Stimulated activated CD4-positive, alpha-beta T cell treated with anti-CD3 and anti-CD28 coated beads, Interleukin-1b, Interleukin-23, amount 100 ng/mL, for 1 hour (primary cell): ENCODE measurements at places on chromosomes 5 and 9.

DNA sequence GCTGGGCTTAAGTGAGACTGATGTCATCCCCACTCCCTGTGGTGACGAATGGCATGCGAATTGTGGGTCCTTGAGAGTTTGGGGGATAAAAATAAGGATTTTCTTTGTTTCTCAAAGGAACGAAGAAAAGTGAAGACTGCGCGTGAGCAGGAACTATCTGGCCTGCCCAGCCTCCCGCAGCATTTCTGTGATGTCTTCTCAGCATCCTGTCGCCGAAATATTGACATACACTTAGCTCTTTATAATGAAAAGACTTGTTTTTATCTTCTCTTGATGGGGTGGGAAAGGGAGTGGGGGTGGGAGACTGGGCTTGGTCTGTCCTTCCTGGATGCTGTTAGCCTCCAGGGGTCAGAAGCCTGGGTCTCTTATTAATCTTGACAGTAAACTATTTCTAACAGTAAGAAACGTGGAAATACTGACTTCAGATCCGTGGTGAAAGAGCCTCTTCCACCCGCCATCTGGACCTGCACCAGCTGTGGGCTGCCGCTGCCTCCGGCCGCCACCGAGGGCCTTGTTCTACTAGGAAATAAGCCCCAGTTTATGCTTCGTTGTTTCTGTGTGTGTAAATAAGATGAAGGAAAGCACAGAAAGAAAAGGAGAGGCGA, 239.6 kb downstream of the FANCC start:
- DNase-seq = no peak

DNA sequence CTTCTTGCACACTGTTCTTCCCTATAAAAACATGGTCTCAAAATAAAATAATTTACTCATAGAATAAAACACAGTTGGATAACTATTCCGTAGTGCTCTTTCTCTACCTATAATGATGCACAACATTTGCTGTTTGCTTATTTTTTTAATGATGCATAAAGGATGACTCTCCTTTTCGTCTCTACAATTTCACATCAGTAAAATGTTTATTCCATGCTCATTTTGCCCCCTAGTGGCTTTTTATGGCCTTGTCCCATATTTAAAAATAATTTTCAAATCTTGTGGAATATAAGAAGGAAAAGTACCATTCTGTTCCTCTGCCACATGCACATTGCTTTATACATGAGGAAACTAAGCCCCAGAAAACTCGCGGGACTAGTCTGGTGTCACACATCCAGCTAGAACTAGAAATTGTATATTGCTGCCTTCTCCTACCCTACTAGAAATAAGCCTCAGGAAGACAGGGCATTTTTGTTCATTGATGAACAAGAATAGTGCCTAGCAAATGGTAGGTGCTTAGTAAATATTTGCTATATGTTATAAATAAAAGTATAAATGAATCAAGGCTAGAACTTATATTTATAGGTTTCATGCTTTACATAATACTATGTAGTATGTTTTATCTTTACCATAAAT, 12.7 kb downstream of the KCTD16 start:
- DNase-seq = no peak

DNA sequence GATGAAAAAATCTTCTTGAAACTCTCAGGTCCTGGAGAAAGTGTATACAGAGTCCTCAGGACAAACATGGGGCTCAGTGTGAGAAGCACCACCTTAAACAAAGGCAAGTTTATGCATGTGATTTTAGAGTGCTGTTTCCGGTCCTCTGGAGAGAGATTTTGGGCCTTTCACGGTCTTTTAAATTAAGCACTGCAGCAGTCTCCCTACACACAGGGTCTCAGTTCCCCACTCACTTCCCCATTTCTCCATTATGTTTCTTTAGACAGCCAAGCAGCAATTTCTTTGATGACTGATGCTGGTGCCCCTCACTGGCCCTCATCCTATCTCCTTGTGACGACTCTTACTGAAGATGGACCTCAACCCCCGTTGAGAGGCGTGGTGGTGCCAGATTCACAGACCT, 220.2 kb upstream of the CLINT1 start:
- no peak for DNase-seq

GRCh38 chr5:157471709-157472108, 11.7 kb downstream of the NIPAL4 start:
- no peak for DNase-seq

DNA sequence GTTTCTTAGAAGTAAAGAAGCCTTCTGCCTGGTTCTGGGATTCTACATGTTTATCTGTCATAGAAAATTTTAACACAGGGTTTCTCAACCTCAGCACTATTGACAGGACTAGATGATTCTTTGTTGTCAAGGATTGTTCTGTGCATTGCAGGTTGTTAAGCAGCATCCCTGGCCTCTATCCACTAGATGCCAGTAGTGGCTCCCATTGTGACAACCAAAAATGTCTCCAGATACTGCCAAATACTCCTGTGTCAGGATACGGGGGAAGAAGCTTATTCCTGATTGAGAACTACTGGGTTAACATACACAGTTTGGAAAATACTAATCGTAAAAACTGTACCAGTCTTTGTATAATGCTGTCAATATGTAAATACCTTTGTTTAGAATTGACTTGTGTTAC, 167.1 kb downstream of the NIPBL start:
- DNase-seq = no peak

- no peak for DNase-seq
These were observed 86.0 kb upstream of the TBC1D2 start for GRCh38 chr9:98341157-98342097.

DNA sequence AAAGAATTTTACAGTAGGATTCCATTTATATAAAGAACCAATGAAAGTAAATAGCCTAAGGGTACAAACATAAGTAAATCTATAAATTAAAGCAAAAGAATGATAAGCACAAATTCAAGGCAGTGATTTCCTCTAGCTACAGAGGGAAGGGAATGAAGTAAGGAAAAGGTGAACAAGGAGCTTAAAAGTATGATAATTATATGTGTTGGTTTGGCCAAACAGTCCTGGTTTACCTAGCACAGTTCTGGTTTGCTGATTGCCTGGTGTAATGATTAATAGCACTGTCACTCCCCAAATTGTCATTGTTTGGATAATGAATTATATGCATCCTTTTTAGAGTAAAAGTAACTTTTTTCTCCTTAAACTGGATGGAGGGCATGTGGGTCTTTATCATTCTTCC, 15.0 kb upstream of the TMEM161B start:
- no peak for DNase-seq

- no peak for DNase-seq
These were observed 337.7 kb upstream of the KLF4 start for GRCh38 chr9:107827304-107827703.

- DNase-seq = no peak
These were observed 18.9 kb downstream of the ZNF169 start for GRCh38 chr9:94277885-94278536.

DNA sequence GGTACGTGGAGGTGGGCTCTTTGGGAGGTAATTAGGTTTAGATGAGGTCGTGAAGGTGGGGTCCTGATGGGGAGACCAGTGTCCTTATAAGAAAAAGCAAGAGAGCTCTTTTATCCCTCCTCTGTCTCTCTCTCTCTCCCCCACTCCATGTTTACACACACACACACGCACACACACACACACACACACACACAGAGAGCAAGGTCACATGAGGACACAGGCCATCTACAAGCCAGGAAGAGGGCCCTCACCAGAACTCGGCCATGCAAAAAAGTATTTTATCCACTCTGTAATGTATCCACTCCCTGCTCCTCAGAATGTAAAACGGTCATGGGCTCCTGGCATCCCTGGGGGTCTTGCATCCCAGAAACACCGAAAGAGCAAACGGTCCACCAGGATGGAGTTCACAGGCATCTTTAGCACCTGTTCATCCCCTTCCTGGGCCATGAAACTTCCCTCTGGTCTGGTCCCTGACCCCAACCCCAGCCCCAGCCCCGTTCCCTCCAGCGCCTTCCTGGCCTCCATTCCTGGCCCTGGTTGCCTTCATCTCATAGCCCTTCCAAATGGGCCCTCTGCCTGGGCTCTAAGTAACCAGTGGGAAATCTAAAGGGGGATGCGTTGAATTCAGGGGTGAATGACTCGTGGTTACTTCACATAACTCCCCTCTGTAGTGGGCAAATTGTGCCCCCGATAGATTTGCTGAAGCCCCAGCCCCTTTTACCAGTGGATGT, 88.8 kb downstream of the NSUN2 start:
- no peak for DNase-seq

- no peak for DNase-seq
These were observed 11.4 kb downstream of the ACTL7B start for GRCh38 chr9:108844391-108844790.

- DNase-seq = no peak
These were observed 26.7 kb downstream of the ERGIC1 start for GRCh38 chr5:172860520-172861443.

GRCh38 chr9:68797116-68797515, 92.1 kb downstream of the PIP5K1B start:
- no peak for DNase-seq

GRCh38 chr9:136949239-136949816, 2.7 kb upstream of the LCN12 start:
- DNase-seq = no peak

DNA sequence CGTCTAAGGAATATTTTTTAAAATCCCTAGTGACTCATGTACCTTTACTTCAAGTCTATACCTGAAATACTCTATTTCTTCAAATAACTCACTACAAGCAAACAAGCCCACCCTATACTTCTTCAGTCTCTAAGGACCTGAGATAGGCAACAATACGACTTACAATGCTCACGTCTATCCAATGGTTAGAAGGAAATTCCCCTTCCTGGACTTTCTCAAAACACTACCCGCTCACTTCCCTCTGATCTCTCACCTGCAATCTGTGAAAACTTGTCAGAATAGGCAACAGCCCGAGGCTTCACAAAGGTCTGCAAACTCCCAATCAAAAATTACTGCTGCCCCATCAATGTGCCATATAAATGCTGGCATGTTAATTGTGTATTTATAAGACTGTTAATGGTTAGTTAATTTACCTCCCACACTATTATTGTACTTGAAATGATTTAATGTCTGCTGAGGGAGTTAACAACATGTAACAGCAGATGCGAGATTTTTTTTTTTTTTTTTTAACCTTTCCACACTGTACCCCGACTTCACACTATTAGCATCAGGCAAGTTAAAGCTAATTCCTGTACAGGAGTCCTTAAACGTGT, 27.3 kb downstream of the MAPKAP1 start:
- no peak for DNase-seq

DNA sequence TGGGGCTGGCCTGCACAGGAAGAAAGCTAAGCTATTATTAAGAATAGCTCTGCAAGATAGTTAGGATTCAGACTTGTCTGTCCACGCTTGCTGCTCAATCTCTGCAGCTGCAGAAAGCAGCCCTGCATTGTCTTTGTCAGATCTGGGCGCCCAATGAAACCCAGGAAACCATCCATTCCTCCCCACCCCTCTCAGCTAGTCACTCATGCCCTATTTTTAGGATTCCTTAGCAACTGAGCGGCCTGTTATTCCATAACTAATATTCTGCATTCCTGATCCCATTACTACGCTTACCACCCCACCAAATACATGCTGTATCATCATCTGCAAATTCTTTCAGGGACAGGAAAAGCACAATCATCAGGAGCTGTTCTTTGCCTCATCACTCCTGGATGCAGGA, 52.9 kb upstream of the APC start:
- no peak for DNase-seq

- no peak for DNase-seq
These were observed 58.3 kb downstream of the IZUMO3 start for GRCh38 chr9:24487250-24487861.

DNA sequence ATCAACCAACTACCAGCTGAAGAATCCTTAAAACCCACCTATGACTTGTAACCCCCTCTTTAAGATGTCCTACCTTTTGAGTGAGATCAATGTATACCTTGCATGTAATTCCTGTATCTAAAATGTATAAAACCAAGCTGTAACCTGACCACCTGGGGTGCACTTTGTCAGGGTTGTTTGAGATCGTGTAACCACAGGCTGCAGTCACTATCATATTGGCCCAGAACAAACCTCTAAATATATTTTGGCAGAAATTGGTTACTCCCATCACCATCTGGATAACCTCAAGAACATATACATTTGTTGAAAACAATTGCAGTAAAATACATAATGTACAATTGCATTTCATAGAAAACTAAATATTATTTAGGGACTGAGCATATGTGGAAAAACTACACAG, 8.4 kb downstream of the CARNMT1 start:
- no peak for DNase-seq

DNA sequence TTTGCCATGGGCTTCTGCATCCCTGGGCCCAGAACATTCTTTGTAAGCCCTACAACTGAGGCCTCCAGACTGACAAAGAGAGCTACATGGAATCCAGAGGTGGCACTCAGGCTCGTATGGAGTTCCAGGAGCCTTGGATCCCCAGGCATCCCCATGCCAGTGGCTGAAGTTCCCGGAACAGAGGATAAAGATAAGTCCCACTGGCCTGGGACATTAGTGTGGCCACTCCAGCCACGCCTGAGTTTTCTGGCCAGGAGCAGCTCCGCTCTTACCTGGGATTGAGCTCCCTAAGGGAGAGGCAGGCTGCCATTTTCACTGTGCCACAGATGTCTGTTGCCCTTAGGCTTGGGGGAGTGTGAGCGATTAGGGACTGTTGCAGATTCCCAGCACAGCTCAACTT, 656.3 kb upstream of the FAM174A start:
- DNase-seq = no peak

DNA sequence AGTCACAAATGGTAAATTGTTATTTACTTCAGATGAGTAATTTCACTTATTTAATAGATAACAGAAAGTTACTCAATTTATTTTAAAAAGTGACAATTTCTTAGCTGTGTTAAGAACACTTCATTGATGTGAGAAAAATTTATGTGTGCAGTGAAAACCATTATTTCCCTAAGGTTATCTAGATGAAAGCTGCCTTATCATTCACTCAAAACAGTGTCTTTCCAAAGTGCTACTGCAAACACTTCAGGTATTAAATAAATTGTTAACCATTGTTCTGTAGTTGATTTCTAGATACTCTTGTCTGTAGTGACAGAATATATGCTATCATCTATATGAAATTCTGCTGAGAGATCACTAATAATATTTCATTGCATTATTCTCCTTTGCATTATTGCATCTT, 33.5 kb upstream of the PRDM9 start:
- DNase-seq = no peak

- no peak for DNase-seq
These were observed 739.3 kb upstream of the ZNF608 start for GRCh38 chr5:125485771-125486170.
